Heart right ventricle (tissue), 16 donors: ENCODE measurements at places on chromosomes 12 and 14. TPM values are rescaled to one million over a fixed set of nuclear protein-coding genes. Genes with fewer than 3 reads are reported as not detected.
A peak's percentile ranks its signal among the peaks of the same experiment; 100 is the strongest.

DNA sequence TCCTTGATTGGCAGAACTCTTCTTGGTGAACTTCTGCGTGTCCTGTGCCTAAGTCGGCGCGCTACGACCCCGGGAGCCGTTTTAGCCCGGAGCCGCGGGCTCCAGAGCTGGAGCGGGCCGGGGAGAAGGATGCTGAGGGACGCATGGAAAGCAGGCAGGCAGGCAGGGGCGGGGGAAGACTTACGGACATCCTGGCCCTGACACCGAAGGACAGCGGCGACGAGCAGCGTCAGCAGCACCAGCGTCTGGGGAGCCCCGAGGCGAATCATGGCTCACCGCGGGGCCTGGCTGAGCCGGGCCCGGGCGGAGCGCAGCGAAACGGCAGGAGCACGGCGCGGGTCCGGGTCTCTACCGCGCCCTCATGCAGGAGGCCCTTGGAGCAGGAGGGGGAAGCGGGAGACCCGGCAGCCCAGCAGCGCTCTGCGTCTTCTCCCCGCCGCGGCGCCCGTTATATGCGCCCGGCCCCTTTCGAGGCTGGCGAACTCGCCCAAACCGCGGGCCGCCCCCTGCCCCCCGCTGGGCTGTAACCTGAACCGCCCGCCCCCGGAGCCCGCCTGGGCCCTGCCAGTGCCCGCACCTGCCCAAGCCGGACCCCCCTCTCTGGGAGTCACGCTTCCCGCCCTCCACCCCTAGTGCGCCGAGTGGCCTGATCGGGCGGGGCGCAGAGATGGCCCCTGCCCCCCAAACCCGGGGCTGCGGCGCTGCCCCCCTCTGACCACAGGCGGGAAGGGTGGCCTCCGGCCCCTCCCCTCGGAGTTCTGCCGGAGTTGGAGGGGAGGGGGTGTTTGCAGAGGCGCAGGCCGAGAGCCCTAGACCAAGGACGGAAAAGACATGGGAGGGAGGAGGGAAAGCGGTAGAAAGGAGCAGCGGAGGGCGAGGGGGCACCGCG is at the start of gene COL2A1:
Gene COL2A1 (minus strand): TSS at position 424 of the 889 bp plus-strand sequence. CDS start 155 bp downstream, at position 269.
- peaks cover 86% of the 10 kb centered on the region for H3K27me3 ChIP-seq
- H3K27ac ChIP-seq, result no peak within 1 kb of the TSS
- no peak for DNase-seq
- peaks cover 41% of the 10 kb centered on the region for H3K4me1 ChIP-seq
- peak within 1 kb of the TSS; percentile 39 for H3K4me3 ChIP-seq
- no peaks in the 10 kb centered on the region for H3K36me3 ChIP-seq

DNA sequence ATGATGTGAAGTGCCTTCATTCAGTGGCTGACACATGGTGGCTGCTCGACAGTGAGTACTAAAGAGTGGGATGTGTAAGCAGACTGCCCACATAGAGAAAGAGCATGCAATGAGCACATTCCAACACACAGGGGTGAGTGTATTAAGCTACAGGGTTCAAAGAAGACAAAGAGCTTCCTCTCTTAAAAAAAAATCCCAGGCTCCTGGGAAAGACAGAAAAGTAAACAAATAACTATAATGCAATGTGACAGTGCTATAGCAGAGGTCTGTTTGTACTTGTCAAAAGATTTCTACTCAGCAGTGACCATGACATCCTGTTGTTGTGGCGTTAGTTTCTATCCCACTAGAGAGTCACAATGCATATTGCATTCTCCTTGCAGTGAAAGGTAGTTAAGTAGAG is 12.4 kb upstream of the PCNX1 start:
- DNase-seq, result no peak
- H3K4me3 ChIP-seq, result no peak overlapping the region
- peaks cover 9% of the 10 kb centered on the region for H3K4me1 ChIP-seq
- H3K36me3 ChIP-seq, result no peaks in the 10 kb centered on the region
- H3K27me3 ChIP-seq, result no peaks in the 10 kb centered on the region

DNA sequence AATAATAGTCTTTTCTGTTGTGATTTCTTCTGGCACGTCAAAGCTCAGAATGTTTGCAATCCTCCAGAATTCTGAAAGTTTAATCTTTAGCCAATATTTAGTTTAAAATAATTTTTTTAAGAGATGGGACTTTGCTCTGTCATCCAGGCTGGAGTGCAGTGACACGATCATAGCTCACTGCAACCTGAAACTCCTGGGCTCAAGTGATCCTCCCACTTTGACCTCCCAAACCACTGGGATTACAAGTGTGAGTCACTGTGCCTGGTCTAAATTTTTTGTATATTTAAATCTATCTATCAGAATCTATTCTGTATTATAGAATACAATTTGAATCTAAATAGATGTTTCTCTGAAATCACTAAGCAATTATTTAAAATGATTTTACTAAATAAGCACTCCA is 572.7 kb downstream of the VRK1 start:
- DNase-seq, result no peak
- H3K4me1 ChIP-seq, result no peaks in the 10 kb centered on the region
- H3K4me3 ChIP-seq, result no peak overlapping the region
- peaks cover 8% of the 10 kb centered on the region for H3K27me3 ChIP-seq
- no peaks in the 10 kb centered on the region for H3K36me3 ChIP-seq
- no peak overlapping the region for H3K27ac ChIP-seq

DNA sequence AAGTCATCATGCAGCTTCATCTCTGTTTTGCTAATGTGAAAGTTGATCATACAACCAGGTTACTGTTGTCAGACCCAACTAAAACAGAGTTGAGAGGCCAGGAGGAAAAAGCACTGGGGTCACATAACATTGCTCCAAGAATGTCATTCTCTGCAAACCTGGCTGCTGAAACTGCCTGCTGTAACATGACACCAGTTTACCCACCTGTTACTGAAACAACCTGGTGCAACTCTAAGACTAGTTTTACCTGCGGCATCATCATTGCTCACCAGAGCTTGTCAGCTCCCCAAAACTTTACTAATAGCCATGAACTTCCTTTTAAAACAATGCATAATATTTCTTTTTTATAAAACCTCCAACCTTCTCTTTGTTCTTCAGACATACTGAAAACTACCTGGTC is 30.7 kb upstream of the DEGS2 start:
- peaks cover 13% of the 10 kb centered on the region for H3K4me1 ChIP-seq
- no peaks in the 10 kb centered on the region for H3K36me3 ChIP-seq
- H3K27me3 ChIP-seq, result no peaks in the 10 kb centered on the region

- no peaks in the 10 kb centered on the region for H3K36me3 ChIP-seq
- no peak for DNase-seq
- peaks cover 22% of the 10 kb centered on the region for H3K4me1 ChIP-seq
- H3K27me3 ChIP-seq, result no peaks in the 10 kb centered on the region
Observed at GRCh38 chr14:34103176-34103575, 152.3 kb upstream of the EGLN3 start.

GRCh38 chr12:120737557-120738251 is 12.1 kb downstream of the ACADS start:
- H3K4me3 ChIP-seq, result no peak overlapping the region
- no peaks in the 10 kb centered on the region for H3K27me3 ChIP-seq
- no peaks in the 10 kb centered on the region for H3K4me1 ChIP-seq
- no peak for DNase-seq

- no peak overlapping the region for H3K4me3 ChIP-seq
- no peak for DNase-seq
- no peaks in the 10 kb centered on the region for H3K4me1 ChIP-seq
- no peaks in the 10 kb centered on the region for H3K27me3 ChIP-seq
- H3K27ac ChIP-seq, result no peak overlapping the region
Observed at GRCh38 chr14:55449116-55449515, 8.7 kb upstream of the TBPL2 start.

DNA sequence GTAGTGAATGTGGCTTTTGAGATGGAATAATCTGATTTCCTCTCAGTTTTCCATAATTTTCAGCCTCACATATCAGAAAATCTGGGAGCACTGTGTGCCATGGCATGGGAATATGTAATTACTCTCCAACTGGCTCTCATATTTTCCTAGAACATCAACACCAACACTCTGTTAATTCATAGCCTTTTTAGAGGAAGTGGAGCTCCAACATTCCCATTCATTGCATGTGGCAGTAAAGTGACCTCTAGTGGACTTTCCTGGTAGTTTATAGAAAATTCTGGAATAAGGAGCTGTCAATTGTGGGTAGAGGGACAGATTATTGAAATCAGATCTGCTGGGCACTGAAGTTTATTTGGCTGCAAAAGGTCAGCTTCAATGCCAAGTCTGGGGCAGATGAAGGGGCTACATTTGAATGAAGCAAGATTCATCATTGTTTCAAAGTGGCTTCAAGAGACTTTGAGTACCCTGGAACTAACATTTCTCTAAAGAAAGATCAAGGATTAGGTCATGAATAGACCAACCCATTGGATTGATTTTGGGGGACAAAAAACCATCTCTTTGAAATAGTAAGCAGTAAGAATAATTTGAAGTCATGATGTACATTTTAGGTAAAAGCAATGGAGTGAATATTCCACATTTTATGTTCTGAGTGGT is 23.6 kb upstream of the USP44 start:
- no peaks in the 10 kb centered on the region for H3K36me3 ChIP-seq
- no peaks in the 10 kb centered on the region for H3K27me3 ChIP-seq
- no peak for DNase-seq
- no peak overlapping the region for H3K27ac ChIP-seq

GRCh38 chr12:31590642-31591379 is at the start of gene DENND5B:
DENND5B (minus strand) TSS chr12:31591136; CDS start chr12:31590832, 304 bp downstream.
- peak within 1 kb of the TSS; percentile 97 for H3K27ac ChIP-seq
- H3K36me3 ChIP-seq, result no peaks in the 10 kb centered on the region
- H3K27me3 ChIP-seq, result no peaks in the 10 kb centered on the region
- DNase-seq, result peak; percentile 86
- peak within 1 kb of the TSS; percentile 86 for H3K4me3 ChIP-seq

GRCh38 chr12:59972905-59973304 is 377.1 kb downstream of the SLC16A7 start:
- no peak overlapping the region for H3K4me3 ChIP-seq
- DNase-seq, result no peak
- H3K27ac ChIP-seq, result no peak overlapping the region
- H3K36me3 ChIP-seq, result no peaks in the 10 kb centered on the region
- H3K4me1 ChIP-seq, result no peaks in the 10 kb centered on the region
- H3K27me3 ChIP-seq, result no peaks in the 10 kb centered on the region

- H3K4me1 ChIP-seq, result peaks cover 10% of the 10 kb centered on the region
- peaks cover 89% of the 10 kb centered on the region for H3K36me3 ChIP-seq
- H3K4me3 ChIP-seq, result no peak overlapping the region
- DNase-seq, result no peak
Observed at GRCh38 chr14:70382536-70382935, 23.1 kb upstream of the COX16 start.

- no peak overlapping the region for H3K27ac ChIP-seq
- no peaks in the 10 kb centered on the region for H3K27me3 ChIP-seq
- H3K4me1 ChIP-seq, result no peaks in the 10 kb centered on the region
- H3K36me3 ChIP-seq, result no peaks in the 10 kb centered on the region
- no peak for DNase-seq
Observed at GRCh38 chr14:33029511-33029910, 90.8 kb downstream of the NPAS3 start.

GRCh38 chr12:124399622-124400021 is 104.7 kb downstream of the RFLNA start:
- DNase-seq, result no peak
- peaks cover 64% of the 10 kb centered on the region for H3K4me1 ChIP-seq
- no peak overlapping the region for H3K27ac ChIP-seq
- no peaks in the 10 kb centered on the region for H3K27me3 ChIP-seq
- peaks cover 26% of the 10 kb centered on the region for H3K36me3 ChIP-seq

- no peak for DNase-seq
- H3K4me1 ChIP-seq, result no peaks in the 10 kb centered on the region
Observed at GRCh38 chr14:100573002-100573756, 14.0 kb downstream of the BEGAIN start.

- no peaks in the 10 kb centered on the region for H3K36me3 ChIP-seq
- H3K27me3 ChIP-seq, result no peaks in the 10 kb centered on the region
- no peak overlapping the region for H3K4me3 ChIP-seq
- peaks cover 6% of the 10 kb centered on the region for H3K4me1 ChIP-seq
Observed at GRCh38 chr12:63918800-63919300, 74.3 kb downstream of the SRGAP1 start.

GRCh38 chr14:68856572-68856971 is 63.7 kb upstream of the ZFP36L1 start:
- no peaks in the 10 kb centered on the region for H3K4me1 ChIP-seq
- no peak overlapping the region for H3K4me3 ChIP-seq
- no peaks in the 10 kb centered on the region for H3K36me3 ChIP-seq
- no peak for DNase-seq

DNA sequence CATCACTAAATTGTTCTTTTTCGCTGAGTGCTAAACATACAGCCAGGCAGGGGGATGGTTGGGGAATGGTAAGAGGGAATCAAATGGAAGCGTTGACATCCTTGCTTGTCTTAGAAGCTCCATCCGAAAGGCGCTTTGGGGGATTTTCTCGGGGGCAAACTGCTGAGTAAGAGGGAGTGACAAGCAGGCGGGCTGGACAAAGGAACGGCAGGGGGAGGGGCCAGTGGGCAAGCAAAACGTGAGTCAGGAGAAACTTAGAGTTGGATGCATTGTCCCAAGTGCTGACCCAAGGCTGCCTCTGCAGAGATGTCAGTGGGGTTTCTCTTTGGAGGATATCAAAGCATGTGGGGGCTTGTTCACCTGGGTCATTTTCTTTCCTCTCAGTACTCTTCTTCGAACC is 480.5 kb downstream of the VRK1 start:
- H3K4me3 ChIP-seq, result no peak overlapping the region
- H3K27ac ChIP-seq, result no peak overlapping the region
- peaks cover 21% of the 10 kb centered on the region for H3K27me3 ChIP-seq
- no peak for DNase-seq

DNA sequence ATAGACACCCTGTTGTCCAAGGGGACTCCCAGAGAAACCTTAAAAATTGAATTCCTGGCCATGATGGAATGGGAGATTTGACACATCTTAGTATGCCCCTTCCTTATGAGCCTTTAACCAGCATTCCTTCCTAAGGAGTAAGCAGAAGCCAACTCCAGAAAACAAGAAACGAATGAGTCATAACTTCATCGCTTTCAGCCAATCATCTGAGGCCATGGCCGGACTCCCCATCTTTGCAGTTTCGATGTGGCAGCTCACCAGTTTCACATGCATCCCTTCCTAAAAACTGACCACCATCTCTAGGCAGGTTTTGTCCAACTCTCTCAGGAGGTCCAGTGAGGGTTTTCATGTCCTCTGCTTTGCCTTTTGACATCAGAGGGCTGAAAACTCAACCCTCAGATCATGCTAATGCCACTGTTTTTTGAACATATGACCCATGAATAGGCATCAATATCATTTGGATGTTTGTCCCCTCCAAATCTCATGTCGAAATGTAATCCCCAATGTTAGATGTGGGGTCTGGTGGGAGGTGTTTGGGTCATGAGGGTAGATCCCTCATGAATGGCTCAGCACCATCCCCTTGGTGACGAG is 19.9 kb downstream of the DAAM1 start:
- no peaks in the 10 kb centered on the region for H3K27me3 ChIP-seq
- no peak for DNase-seq
- no peak overlapping the region for H3K4me3 ChIP-seq
- no peak overlapping the region for H3K27ac ChIP-seq

Gene IQSEC3
- 1.8 TPM for total RNA-seq

Gene TAS2R14
- 0.90 TPM for total RNA-seq

Gene DGKA
- total RNA-seq, result 15.5 TPM

Gene SLC38A2
- 105 TPM for total RNA-seq

Gene CPNE6
- total RNA-seq, result not detected

Gene GSKIP
- total RNA-seq, result 10.9 TPM

Gene KCNJ8
- total RNA-seq, result 47.9 TPM

Gene GLIPR1L2
- 0.66 TPM for total RNA-seq

Gene SMCO2
- not detected for total RNA-seq
